ENCODE measurements at places on chromosomes 13 and 19.

- DNase-seq: no peak
Observed at GRCh38 chr19:8501981-8502380, 459 bp downstream of the PRAM1 start.

GRCh38 chr13:46389457-46390451 lies 2.7 kb upstream of the RUBCNL start:
- DNase-seq: no peak

DNA sequence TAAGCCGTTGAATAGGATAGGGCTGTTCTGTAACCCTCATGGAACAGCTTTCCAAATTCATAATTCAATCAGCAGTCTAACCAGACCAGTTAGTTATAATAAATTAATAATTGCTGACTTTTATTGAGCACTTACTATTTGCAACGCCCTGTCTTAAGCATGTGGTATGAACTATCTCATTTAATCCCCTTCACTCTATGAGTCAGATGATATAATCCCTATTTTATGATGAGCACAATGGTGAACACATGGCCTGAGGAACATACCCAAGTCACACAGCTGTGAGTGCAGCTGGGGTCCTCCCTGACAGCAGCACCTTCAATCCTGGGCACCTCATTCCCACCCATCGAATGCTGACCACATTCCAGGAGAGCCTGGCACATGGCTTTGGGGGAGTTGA lies 28.0 kb upstream of the SACS start:
- no peak for DNase-seq

GRCh38 chr19:55694656-55695491 lies 19.8 kb downstream of the EPN1 start:
- DNase-seq: no peak

DNA sequence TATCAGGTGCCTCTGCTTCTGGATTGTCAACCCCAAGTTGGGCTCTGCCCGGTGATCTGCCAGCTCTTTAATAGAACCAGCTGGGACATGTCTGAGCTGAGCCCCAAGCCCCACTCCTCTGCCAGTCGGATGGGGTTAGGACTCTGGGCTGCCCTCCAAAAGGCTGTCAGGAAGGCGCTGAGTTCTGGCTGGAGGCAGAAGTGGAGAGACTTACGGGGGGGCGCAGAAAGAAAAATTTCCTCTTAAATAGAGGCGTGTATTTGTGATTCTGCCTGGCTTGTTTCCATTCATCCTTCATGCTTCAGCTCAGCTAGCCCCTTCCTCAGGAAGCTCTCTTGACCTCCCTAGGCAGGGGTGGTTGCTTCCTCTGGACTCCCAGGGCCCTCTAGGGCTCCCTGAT lies 985 bp upstream of the KCNK6 start:
- no peak for DNase-seq

DNA sequence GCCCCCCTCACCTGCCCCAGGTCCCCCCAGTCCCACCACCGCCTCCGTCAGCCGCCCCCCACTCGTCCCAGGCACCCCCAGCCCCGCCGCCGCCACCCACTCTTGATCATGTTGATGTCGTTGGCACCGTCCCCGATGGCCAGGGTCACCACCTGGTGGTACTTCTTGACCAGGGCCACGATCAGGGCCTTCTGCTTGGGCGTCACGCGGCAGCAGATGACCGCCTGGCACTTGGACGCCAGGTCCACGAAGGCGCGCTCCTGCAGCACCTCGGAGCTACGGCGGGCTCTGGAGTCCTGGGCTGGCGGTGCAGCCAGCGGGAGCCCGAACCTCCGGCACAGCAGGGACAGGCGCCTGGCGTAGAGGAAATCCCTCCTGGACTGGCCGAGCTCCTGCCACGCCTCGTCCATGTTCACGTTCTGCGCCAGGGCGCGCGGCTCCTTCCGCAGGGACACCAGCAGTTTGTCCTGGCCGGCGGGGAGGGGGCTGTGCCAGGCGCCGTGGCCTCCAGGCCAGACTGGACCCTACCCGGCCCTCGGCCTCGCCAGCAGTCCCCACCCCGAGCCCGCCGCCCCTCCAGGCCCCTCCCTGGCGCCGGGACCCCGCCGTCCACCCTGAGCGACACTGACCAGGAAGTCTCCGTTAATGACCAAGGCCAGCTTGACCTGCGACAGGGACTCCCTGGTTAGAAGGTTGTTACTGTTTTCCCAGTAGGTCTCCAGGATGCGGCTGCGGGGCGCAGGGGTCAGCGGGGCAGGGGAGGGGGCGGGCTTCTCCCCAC lies 22.6 kb downstream of the ATP8B3 start:
- no peak for DNase-seq

- DNase-seq: no peak
Observed at GRCh38 chr13:109541081-109541480, 245.3 kb downstream of the IRS2 start.

GRCh38 chr19:11539495-11540365 lies 1.1 kb downstream of the CNN1 start:
- no peak for DNase-seq
